ENCODE measurements at places on chromosomes 1 and 21.

DNA sequence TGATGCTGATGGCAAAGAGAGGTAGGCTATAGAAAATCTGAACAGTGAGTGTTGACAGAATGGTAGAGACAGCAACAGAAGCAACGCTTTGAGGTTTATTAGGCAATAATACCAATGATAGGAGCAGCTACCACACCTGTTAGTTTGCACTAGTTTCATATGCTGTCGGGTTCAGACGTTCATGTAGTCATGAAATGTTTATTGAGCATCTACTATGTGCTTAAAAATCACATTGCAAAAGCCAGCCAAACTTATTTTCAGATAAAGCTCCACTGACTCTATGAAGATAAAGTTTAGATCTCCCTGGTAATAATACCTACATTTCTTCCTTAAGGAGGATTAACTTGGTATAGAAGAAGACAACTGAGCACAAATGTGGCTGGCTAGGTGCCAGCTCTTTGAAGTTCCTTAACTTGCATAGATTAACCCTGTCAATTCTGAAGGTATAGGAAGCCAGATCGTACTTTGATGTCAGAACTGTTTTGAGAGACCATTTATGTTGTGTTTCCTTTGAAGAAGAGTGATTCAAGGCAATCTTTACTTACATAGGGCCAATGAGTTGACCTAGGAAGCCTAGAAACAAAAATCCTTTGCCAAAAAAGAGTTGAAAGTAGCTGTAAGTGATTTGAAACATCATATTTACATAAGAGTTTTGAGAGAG is 71.5 kb downstream of the DISP1 start:
- DNase-seq: no peak

DNA sequence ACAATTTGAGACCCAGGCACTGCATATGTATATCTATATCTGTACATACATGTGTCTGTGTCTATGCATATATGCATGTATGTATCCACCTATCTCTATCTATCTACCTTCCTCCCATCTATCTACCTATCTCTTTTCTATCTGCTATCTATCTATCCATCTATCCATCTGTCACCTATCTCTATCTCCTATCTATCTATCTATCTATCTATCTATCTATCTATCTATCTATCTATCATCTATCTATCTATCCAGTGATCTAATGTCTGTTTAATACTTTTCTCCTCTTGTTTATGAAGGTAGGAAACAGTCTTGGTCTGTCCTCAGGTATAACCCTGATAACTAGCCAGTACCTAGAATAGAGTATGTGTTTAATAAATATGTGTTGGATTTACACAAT is 25.9 kb downstream of the TNNT2 start:
- DNase-seq: no peak

- no peak for DNase-seq
Observed at GRCh38 chr1:70656361-70656760, 245.3 kb downstream of the CTH start.

GRCh38 chr1:43990271-43991199 is 864 bp upstream of the CCDC24 start:
- no peak for DNase-seq

GRCh38 chr1:147502760-147503159 is 38.5 kb upstream of the BCL9 start:
- DNase-seq: no peak

GRCh38 chr1:165365341-165365740 is 8.8 kb upstream of the LMX1A start:
- no peak for DNase-seq

- no peak for DNase-seq
Observed at GRCh38 chr1:77639056-77639455, 43.4 kb downstream of the ZZZ3 start.

DNA sequence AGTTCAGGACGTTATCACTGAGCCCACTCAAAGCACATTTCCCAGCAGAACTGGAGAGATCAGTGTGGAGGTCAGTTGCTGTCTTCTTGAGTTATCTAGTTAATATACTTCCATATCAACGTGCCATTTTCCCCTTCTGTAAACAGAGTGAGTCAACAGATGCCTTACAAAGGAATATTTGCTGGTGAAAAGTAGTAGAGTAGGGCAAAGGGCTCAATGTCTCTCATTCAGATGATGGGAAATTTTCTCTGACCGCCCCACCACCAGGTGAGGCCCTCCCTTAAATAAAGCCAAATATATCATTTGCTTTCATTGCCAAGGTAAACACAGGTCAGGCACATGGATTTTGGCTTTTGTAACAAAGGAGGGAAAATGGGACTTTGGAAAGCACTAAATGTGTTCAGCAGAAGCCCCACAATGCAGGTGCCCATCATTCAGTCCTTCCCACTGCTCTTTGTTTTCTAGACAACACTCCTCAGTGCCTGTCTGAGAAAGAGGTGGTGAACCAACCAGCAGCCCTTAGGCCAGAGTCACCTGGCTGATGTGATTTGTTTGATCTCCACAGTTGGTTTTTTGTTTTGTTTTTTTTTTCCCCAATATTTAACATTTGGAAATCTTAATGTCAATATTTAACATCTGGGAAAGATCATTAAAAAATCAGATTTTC is 40.5 kb upstream of the SAMD13 start:
- no peak for DNase-seq

DNA sequence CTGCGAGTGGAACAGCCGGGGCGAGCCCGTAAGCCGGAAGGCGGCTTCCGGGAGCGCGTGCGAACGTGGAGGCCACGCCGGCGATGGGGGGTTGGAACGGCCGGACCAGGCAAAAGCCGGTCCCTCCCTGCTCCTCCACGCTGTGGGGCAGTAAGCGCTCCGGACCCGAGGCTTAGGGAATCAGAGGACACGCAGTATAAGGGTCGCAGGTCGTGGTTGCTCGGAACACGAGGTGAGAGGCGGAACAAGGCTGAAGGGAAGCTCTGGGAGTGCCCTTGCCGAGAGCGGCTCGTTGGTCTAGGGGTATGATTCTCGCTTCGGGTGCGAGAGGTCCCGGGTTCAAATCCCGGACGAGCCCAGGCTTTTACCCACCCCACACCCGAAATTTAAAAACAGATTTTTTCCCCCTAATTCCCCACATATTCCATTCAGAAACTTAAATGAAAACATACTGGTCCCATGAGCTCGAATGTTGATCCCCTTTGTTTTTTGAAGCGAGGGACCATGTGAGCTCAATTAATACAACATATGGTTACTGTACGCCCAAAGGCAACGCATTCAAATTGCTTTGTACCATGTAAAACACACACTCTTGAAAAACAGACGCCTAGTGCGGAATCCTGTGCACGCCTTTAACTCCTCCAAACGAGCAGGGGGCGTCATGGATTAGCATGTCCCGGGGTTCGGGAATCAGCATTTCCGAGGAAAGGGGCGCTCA is 7.2 kb upstream of the MPZL1 start:
- peak; percentile 72 for DNase-seq
